ENCODE measurements at places on chromosomes 16 and 17.

GRCh38 chr16:25868706-25869370, 177.1 kb downstream of the HS3ST4 start:
- DNase-seq = no peak

GRCh38 chr17:44776628-44777393, 18.0 kb downstream of the ADAM11 start:
- DNase-seq = no peak

DNA sequence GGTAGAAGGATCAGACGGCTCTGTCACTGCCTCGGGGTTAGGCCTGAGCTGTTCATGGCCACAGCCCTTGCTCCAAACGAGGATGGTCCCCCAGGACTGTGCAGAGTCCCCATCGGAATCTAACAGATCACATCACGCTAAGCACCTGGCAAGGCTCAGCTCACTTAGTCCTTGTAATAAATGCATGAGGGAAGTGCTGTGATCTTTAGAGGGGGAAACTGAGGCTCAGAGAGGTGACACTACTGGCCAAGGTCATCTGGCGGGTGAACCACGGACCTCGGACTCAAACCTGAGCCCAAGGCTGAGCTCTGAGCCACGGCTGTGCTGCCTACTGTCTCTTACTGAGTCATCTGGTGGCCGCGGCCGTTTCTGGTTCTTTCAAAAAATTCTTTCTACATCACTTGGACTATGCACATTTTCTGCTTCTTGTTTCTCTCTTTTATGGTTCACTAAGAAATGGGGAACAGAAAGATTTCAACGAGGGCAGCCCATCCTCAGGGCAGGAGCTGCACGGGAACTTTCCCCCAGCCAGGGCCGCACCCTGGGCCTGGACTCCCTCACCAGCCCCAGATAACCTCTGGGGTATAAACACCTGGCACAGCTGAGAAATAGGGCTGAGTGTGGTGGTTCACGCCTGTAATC, 55.6 kb downstream of the COTL1 start:
- peak; percentile 31 for DNase-seq

GRCh38 chr16:69773260-69773947, 11.3 kb downstream of the WWP2 start:
- no peak for DNase-seq

DNA sequence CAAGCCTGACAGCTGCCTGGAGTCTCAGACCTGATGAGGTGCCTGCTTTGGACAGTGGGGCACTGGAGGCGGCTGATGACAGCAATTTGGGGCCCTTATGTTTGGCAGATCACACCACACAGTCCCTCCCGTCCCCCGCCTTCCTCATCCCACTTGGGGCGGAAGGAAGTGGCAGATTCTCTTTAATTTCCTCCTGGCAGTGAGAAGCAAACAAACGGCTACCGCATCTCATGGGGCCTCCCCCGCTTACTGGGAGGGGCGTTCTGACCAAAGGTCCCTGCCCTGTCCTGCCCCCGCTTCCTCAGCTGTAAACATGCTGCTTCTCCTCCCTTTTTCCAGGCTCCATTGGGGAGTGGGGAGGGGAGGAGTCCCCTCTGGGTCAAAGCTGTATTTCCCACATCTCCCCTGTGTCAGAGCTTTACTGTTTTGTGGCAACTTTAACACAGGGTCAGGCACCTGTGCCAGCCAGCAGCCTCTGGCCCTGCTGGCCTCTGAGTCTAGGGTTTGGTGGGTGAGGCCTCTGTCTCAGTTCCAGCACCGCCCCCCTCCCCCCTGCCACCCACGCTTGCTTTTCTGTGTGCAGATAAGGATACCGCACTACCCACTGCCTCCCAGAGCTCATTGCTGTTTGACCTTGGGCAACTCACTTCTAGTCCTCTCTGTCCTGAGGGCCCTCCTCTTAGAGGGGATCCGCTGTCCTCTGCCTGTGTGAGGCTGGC, 5.4 kb upstream of the NFATC3 start:
- peak; percentile 84 for DNase-seq

GRCh38 chr17:79188048-79188447, 113.4 kb downstream of the ENGASE start:
- no peak for DNase-seq

GRCh38 chr17:40150276-40150675, 9.9 kb downstream of the CASC3 start:
- no peak for DNase-seq

GRCh38 chr16:3728424-3729160, 11.3 kb upstream of the TRAP1 start:
- no peak for DNase-seq

DNA sequence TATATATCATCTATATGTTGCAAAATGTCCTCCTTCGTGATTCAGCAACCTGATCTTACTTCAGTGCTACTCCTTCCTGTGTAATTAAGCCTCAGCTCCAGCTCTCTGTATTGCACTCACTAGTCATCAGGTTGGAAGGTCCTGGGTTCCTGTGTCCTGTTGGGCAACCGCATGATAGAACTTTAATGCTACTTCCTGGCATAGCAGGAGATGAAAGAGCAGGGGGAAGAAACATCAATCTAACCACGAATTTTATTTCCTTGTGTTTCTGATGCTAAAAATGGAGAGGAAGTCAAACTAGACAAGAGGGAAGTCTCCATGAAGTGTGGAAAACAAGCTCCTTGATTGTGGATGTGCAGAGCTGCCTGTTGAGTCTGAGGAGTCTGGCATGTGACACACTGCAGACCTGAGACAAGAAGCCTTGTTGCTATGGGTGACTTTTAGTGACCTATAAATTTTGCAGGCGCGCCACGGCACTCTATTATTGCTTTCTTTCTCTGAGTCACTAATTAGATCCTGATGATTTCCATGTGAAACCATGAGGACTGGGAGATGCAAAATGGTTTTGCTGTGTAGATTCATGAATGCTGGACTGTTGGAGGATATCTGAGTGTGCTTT, 25.6 kb downstream of the IGSF6 start:
- peak; percentile 54 for DNase-seq

GRCh38 chr16:4060009-4060408, 56.2 kb downstream of the ADCY9 start:
- DNase-seq = peak; percentile 17

GRCh38 chr16:82857693-82858365, 231.1 kb downstream of the CDH13 start:
- no peak for DNase-seq

- DNase-seq = no peak
Measured at GRCh38 chr17:75856062-75856756, 1.1 kb upstream of the WBP2 start.

DNA sequence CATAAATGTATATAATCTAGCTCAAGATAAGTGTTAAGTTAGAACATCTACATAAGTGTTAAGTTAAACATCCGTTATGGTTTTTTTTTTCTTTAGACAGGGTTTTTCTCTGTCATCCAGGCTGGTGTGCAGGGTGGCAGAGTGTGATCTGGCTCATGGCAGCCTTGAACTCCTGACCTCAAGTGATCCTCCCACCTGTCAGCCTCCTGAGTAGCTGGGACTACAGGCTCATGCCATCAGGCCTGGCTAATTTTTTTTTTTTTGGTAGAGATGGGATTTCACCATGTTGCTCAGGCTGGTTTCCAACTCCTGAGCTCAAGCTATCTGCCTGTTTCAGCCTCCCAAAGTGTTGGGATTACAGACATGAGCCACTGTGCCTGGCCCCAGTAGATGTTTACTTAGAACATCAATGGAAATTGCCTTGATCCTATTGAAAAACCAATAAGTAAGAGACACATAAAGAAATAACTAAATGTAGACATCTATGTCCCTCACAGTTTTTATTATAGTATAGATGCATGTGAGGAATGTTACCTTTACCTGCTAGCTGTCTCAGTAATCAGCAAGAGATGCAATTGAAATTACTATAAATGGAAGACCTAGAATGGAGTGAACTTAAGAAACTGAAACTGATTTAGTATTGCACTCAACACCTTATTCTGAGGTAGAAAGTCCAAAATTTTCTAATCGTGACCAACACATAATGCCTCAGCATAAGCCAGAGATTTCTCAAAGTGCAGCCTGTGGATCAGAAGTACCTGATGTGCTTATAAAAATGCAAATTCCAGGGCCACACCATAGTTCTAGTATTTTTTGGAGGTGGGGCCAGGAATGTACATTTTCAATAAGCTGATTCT, 5.5 kb upstream of the FAM20A start:
- DNase-seq = no peak

- no peak for DNase-seq
Measured at GRCh38 chr17:62692159-62692651, 64.7 kb downstream of the MRC2 start.

DNA sequence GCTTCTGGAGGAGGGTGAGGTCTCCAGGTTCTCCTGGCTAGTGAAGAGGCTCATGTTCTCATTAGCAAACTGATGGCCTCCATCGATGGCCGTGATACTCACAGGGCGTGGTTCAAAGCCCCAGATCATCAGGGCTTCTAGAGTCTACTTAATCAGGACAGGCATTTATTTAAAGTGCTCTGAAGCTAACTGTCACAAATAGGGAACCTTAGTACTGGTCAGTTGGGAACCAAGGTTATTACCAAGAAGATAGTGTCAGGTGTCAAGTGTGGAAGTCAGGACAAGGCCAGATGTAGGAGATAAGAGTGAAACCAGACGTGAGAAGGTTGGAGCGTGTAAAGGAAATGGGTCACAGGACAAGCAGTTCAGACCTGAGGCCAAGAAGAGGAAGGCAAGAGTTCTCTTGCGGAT, 56.9 kb downstream of the PIGL start:
- DNase-seq = no peak

DNA sequence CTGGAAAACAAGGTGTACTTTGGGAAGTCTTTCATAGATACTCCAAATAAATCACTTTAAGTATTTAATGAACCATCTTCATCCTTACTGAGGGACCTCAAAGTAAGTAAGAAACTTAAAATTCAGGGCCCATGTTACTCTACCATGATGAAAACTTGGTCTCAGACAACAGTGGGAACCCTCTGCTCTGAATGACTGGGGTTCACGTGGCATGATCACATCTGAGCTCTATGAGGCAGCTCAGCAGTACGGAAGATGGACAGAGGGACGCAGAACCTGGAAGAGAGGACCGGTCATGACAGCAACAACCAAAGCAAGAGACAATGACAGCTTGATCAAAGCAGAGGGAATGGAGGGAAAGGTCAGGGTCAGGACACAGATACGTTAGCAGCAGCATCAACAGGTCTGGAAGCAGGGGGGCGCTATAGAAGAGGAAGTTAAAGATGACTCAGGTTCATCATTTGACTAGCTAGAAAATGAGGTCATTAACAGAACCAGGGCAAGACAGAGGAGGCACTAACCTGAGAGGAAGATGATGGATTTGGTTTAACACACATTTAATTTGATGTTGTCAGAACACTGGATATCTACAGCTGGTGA, 9.5 kb downstream of the XPO6 start:
- DNase-seq = peak; percentile 38

GRCh38 chr17:64209983-64210382, 53.1 kb downstream of the TEX2 start:
- no peak for DNase-seq

- no peak for DNase-seq
Measured at GRCh38 chr17:37741341-37742115, 3.3 kb downstream of the HNF1B start.

GRCh38 chr17:43840814-43841213, 6.2 kb upstream of the CD300LG start:
- no peak for DNase-seq

GRCh38 chr17:76439314-76439928, 13.5 kb downstream of the UBE2O start:
- no peak for DNase-seq

DNA sequence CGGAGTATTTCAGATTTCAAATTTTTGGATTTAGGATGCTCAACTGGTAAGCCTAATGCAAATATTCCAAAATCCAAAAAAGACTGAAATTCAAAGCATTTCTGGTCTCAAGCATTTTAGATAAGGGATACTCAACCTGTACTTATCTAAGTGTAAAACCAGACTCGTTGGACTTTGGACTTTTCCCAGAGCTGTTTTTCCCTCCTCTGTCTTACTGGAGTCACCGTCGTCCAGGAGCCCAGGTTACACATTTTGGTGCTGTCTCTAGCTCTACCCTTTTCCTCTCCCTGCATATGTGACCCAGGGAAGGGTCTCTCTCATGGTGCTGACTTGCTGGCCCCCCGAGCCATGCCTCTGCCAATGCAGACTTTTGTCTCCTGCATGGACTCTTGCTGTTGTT, 46.0 kb upstream of the MMP2 start:
- no peak for DNase-seq

- DNase-seq = no peak
Measured at GRCh38 chr16:61617219-61617783, 418.9 kb downstream of the CDH8 start.

- DNase-seq = no peak
Measured at GRCh38 chr17:66378296-66378695, 75.9 kb downstream of the PRKCA start.

GRCh38 chr17:76467366-76467765, at the start of gene AANAT:
Gene AANAT (plus strand): TSS chr17:76467603. CDS start chr17:76468747, 1,144 bp downstream.
- DNase-seq = no peak

GRCh38 chr17:73733517-73733916, 89.3 kb upstream of the SDK2 start:
- no peak for DNase-seq

DNA sequence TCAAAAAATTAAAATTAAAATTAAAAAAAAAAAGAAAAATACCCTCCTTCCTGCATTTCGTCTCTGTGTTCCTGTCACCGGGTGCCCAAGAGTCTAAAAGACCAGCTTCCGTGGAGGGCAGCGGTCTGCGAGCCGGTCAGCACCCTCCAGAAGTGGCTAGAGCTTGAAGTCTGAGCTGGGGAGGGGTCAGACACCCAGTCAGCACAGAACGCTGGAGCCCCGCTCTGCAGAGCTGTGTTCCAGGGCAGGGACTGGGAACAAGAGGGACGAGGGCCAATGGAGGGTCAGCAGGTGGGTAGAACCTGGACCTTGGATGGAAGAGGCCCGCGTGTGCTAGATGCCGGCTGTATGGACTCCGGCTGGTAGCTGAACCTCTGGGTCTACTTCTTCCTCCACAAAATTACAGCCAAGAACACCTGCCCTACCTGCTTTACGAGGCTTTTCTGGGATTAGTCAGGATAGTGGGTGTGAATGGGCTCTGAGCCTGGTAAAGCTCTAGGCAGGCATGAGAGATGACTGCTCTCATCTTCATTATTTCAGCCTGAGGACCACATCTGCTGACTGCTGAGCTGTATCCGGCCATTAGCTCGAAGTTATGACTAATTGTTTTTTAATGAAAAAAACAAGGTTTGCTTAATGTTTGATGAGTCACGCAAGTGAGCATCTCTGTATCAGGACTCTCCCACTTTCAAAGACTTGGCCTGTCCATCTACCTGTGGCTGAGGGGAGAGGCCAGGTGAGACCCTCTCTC, 5.9 kb downstream of the TRPV1 start:
- DNase-seq = no peak

GRCh38 chr16:17939122-17939536, 397.4 kb downstream of the NPIPA8 start:
- no peak for DNase-seq

- no peak for DNase-seq
Measured at GRCh38 chr17:17778308-17779014, 58.3 kb downstream of the SREBF1 start.

- DNase-seq = no peak
Measured at GRCh38 chr17:81403671-81404534, 8.6 kb downstream of the BAHCC1 start.

- DNase-seq = peak; percentile 78
Measured at GRCh38 chr17:74453665-74454196, 12.7 kb upstream of the CD300A start.

GRCh38 chr16:73545755-73546154, 497.8 kb upstream of the ZFHX3 start:
- DNase-seq = no peak
